ENCODE measurements at places on chromosomes 7 and 10.

- no peak for DNase-seq
Observed at GRCh38 chr10:102243309-102243708, 2.0 kb upstream of the PITX3 start.

DNA sequence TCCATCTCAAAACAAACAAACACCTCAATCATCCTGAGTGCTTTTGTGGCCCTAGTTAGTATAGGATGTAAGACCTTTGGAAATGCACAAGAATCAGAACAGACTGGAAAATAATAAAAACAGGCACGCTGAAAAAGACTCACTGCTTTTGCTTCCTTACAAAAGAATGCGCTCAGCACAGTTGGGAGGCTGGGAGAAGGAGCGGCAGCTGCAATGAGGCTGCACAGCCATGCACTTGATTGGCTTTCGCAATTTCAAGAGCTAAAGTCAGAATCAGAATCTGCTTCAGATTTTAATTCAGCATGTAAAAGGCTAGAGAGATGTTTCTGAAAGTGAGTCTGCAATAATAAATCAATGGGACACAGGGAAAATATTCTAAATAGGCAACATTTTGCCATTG lies 97.2 kb downstream of the FRMD4A start:
- no peak for DNase-seq

DNA sequence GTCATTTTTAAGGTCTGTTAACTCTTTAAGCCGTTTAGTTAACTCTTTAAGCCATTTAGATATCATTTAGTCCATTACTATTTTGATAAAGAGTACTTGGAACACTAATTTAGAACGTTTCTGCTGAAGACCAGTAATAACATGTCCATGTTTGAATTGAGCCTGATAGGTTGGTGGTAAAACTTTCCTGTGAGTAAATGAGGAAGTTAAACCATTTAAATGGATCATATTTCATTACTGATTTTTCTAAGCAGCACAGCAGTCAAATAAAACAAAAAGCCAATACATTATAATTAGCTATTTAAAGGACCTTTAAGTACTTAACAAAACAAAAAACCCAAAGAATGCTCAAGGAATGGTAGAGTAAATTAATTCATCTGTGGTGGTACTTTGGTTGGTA lies 29.4 kb downstream of the PHTF2 start:
- no peak for DNase-seq

GRCh38 chr7:35037526-35038341 lies 449 bp upstream of the DPY19L1 start:
- peak; percentile 75 for DNase-seq

DNA sequence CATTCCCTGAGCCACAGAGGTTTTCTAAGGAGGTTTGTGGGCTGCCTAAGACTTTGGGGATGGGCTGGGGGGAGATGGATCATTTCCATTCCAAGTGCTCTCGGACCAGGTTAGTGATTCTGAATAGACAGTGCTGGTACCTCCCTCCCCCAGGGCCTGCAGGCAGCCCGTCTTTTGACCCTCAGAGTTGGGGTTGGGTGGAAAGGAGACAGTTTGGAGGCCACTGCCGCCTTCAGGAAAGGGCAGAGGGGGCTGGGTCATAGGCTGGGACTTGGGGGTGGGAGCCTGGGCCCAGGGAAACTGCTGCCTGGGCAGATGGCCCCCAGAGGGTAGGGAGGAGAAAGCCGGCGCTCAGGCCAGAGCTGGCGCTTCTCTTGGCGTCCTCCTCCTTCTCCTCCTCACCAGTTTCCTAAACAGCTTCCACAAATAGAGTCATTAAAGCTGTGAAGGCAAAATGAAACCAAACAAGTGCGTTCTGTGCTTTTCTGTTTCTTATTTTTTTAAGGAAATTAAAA lies 4.4 kb downstream of the UNC5B start:
- DNase-seq, result no peak

DNA sequence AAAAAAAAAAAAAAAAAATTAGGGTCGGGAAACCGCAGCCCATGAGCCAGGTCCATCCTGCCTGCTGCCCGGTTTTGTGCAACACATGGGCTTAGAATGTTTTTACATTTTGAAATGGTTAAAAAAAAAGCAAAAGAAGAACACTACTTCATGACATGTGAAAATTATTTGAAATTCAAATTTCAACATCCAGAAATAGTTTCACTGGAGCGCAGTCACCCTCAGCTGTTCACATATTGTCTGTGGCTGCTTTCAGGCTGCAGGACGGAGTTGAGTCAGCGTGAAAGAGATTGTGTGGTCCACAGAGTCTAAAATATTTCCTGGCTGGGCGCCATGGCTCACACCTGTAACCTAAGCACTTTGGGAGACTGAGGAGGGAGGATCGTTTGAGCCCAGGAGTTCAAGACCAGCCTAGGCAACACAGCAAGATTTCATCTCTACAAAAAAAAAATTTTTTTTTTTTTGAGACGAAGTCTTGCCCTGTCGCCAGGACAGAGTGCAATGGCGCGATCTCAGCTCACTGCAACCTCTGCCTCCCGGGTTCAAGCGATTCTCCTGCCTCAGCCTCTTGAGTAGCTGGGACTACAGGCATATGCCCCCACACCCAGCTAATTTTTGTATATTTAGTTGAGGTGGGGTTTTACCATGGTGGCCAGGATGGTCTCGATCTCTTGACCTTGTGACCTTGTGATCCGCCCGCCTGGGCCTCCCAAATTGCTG lies 63.9 kb upstream of the ECHDC3 start:
- no peak for DNase-seq

- DNase-seq, result no peak
Observed at GRCh38 chr10:110504111-110504735, 6.5 kb downstream of the DUSP5 start.

- DNase-seq, result no peak
Observed at GRCh38 chr7:39909526-39909925, 40.5 kb upstream of the CDK13 start.

DNA sequence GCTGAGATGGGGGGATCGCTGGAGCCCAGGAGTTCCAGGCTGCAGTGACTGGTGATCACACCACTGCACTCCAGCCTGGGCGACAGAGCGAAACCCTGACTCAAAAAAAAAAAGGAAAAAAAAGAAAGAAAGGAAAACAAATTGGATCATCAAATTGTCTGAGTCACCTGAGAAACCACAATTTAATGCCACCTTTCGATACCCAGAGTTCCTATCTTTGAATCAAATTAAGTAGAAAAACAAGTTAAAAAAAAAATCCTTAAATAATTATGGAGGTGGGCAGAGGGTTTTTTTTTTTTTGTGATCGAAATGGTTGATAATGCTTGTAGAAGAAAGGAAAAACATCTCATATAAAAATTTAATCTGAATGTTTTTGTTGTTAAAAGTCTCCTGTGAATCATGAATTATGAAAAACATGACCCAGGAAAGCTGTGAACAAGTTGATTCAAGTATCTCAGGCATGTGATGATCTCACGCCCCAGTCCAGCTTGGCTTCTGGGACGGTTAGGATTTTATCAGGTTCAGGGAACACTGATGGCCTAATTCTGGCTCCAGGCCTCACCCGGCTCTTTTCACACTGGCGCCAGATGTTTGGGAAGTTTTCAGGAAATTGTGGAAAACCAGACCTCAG lies 25.3 kb upstream of the CUX1 start:
- DNase-seq, result no peak

DNA sequence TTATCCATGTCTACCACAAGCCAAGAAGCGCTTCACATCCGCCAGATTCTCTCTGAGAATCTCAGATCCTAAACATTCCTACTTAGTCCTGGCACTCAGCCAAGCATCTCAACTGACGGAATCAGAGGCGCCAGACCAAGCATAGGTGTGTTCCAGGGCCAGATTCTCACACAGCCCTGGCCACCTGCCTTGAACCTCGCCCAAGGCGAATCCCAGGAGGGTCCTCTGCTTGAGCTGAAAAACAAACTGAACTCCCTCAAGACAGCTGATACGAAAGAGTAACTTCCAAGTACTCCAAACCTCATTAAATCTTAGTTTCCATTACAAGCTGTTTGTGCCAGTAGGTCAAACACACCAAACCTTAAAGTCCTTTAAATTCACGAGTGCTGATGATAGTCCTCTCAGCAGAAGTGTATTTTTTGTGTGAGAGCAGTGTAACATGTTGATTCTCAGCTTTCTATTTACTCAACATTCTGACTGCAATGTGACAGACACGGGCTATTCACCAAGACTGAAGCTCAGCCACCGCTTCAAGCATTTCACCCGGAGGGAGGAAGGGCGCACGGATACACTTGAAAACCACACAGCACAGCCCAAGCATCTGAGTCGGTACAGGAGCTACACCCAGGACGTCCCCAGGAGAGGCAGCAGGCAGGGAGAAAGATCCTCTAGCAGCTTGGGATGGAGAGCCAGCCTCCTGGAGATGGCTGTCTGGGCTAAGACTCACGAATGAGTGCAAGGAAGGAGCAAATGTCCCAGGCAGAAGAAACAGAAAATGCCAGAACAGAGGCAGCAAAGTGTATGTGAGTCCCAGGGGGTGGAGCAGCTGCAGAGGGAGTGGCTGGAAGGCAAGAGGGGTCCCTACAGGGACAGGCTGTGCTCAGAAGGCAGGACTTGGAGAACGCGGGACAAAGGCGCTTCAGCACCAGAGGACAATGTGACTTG lies 6.0 kb downstream of the PARD3 start:
- no peak for DNase-seq

DNA sequence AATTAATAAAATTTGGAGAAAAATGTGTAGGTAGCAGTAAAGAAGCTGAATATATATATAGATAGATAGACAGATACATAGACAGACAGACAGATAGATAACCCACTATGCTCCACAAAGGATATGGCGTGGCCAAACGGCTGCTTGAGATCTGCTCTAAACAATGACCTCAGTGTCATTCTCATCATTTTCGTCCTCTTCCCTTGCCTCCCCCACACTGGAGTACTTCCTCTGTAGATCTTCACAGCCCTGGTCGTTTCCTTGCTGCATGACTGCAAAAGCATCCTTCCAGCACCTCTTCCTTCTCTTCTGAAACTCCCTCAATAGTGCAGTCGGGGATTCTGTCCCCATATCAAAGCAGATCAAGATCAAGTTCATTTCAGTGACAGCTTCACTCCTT lies 35.6 kb upstream of the ATP6V0A4 start:
- no peak for DNase-seq

DNA sequence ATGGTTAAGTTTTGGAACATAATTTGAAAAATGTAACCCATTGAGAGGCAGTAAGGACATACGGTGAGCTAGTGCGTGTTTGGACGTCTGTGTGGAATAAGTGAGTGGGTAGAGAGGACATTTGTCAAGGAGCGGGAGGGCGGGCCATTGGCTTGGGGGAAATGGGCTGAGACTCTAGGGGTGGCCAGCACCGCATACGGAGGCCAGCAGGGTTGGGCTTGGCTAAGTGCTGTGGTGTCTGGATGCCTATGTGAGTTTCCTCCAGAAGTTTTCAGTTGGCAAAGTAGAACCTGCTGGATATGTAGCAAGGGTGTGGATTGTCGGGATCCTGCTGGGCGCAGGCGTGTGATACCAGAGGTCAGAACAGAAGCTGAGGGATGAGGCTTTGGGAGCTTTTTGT lies 103.0 kb downstream of the TCF7L2 start:
- no peak for DNase-seq

DNA sequence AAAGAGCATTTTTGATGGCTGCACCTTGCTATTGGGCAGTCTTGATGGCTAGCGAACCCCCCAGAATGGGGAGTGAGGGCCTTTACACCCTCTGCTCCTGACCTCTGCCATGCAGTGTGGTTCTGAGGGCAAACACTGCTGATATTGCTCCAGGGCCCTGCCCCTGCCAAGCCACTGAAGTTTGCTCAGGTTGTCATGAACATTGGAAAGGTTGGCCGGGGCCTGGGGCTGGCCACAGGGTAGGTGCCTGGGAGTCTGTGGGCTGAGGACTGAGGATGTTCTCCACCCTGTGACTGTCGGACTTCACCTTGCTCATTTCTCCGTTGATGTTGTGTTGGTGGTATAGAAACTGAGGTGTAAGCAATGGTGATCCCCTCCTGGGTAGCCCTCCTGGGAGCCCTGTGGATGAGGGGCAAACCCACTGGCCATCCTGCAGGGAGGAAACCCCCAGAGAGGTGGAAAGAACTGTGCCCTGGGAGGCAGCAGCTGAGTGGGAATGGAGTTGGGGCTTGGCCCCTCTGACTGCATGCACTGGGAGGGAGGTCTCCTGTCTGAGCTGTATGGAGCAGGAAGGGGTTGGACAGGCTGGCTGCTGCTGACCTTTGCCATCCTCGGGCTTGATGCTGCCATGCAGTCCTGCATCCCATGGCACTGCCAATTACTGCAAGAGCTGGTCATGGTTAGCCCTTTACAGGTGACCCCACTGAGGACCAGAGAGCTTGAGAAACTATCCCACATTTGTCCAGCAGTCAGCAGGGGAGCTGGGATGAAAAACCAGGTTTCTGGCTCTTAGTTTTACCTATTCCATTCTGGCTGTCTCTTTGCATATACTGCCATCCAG lies 77.1 kb downstream of the SH2D4B start:
- no peak for DNase-seq

DNA sequence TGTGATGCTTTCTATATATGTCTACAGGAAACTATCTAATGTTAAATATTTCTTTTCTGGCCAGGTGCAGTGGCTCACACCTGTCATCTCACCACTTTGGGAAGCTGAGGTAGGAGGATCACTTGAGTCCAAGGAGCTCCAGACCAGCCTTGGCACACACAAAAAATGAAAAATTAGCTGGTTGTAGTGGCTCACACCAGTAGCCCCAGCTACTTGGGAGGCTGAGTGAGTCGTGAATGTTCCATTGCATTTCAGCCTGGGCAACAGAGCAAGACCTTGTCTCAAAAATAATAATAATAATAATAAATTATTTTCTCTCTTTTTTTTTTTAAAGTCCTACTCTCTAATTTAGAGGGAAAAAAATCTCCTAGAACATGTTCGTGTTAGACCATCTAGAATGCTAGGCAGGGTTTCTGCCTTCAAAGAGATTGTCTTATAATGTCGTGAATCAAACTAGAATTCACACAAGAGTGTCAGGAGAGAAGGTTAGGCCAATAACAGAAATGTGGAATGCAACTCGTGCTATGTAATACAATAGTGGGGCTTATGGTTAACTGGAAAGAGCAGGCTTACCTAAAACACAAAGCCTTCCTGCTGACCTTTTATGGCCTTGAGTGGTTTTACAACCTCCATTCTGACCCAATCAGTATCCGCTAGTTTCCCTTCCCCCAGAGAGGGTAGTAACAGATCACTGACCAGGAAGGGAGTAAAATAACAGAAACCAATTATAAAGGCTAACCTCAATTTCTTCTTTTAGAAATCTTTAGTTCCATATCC lies 46.3 kb downstream of the MYOF start:
- no peak for DNase-seq

DNA sequence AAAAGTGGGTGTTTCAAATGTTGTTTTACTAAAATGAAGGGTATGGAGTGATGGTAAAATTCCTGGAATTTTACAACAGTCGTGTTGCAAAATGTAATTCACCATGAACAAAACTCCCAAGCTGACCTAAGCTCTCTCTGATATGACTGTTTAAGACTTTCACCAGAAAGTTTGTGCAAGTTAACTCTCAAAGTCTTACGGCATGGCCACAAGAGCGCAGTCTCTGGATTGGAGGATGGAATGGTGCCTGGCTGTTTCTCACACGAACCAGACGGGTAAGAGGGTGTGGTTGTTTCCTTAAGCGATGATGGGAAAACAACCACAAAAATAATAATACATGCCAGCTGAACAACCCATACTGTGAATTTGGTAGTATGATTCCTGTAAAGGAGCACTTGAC lies 662.5 kb downstream of the KCNMA1 start:
- DNase-seq, result no peak

GRCh38 chr10:91587710-91588638 lies 44.9 kb downstream of the PPP1R3C start:
- DNase-seq, result no peak

Measured in NCI-H2081 treated with DMSO at 0.1 percent for 48 hours (cell line).